Activated naive CD8-positive, alpha-beta T cell treated with anti-CD3 and anti-CD28 coated beads, Interleukin-2, amount 10 ng/mL, durations not matched to agents 7 days and 5 days (primary cell): ENCODE measurements at places on chromosomes 5 and 9. TPM values are rescaled to one million over a fixed set of nuclear protein-coding genes. Genes with fewer than 3 reads are reported as not detected.

The KIAA1958 gene
- 13.3 TPM for total RNA-seq

DNA sequence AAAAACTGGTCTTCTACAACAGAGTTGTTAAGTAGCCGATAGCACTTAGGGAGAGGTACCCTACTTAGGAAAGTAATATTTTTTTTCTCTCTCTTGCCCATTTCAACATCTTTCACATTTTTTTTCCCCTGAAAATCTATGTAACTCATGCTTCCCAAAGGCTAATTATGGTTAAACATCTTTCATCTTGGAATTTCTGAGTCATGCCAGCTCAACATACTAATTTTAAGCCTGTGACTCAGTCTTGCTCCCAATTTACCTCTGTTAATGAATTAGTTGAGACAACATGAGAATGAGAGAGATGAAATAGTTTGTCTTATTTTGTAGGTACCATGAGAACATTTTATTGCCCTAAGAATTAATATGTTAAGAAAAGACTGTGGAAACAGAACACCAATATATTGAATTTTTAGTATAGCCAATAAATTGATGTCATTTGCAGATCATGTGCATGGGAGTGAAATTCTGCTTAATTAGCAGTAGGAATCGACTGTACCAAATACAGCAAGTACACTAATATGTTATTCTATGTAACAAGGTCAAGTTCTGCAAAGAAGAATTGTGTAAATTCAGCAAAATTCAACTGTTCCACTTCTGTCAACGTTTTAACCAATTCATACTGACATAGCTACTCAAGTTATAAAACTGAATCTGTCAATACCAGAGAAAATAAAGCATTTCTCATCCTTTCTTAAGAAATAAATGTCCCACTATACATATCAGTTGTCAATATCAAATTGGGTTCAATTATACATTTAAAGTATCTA is 550.0 kb downstream of the PTPRD start:
- no peaks in the 10 kb centered on the region for H3K36me3 ChIP-seq
- DNase-seq: no peak
- H3K27me3 ChIP-seq: no peaks in the 10 kb centered on the region
- no peak overlapping the region for H3K27ac ChIP-seq
- no peak overlapping the region for H3K4me3 ChIP-seq

- DNase-seq: no peak
- H3K27ac ChIP-seq: no peak overlapping the region
- no peaks in the 10 kb centered on the region for H3K36me3 ChIP-seq
Measured at GRCh38 chr9:121725008-121725775, 73.8 kb downstream of the DAB2IP start.

GRCh38 chr9:131923132-131923671 is 156.5 kb downstream of the MED27 start:
- no peak overlapping the region for H3K4me3 ChIP-seq
- no peaks in the 10 kb centered on the region for H3K27me3 ChIP-seq
- DNase-seq: no peak

GRCh38 chr9:9352877-9353481 is 1259.8 kb downstream of the PTPRD start:
- H3K4me1 ChIP-seq: no peaks in the 10 kb centered on the region
- no peak overlapping the region for H3K4me3 ChIP-seq
- DNase-seq: no peak
- no peak overlapping the region for H3K27ac ChIP-seq
- H3K27me3 ChIP-seq: no peaks in the 10 kb centered on the region
